ENCODE measurements at places on chromosomes 16 and 17.
A peak's percentile ranks its signal among the peaks of the same experiment; 100 is the strongest.

DNA sequence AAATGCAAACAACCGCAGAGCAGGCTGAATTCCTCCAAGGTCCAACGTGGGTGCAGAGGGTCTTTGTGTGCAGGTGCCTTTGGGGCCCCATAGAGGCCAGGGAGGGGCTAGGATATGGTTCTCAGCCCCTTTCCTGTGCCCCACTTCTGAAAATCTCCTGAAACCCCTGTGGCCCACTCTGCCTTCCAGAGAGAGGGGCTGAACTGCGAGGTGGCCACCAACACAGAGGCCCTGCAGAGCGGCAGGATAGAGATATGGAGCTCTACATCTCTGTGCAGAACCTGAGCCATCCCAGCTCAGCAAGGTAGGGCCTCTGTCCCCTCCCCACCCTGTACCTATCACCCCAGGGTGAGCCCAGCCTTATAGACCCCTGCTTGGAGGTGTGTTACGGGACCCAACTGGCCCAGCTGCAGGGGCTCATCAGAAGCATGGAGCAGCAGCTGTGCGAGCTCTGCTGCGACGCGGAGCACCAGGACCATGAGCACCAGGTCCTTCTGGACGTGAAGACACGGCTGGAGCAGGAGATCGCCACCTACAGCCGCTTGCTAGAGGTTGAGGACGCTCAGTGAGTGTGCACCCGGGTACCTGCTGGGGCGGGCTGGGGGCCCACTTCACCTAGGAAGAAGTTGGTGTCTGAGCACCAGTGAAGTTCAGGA, 5.5 kb downstream of the USP6 start:
- DNase-seq: peak; percentile 45

- no peak for DNase-seq
Measured at GRCh38 chr17:32503251-32504165, 16.7 kb downstream of the CDK5R1 start.

GRCh38 chr16:88073201-88073721, 122.0 kb downstream of the BANP start:
- DNase-seq: peak; percentile 67

- no peak for DNase-seq
Measured at GRCh38 chr16:73711406-73712080, 585.1 kb upstream of the PSMD7 start.

Measured in RWPE2 (cell line).